ENCODE measurements at places on chromosomes 2 and 18. TPM values are rescaled to one million over a fixed set of nuclear protein-coding genes. Genes with fewer than 3 reads are reported as not detected.

Gene CREG2
- not detected for total RNA-seq

DNA sequence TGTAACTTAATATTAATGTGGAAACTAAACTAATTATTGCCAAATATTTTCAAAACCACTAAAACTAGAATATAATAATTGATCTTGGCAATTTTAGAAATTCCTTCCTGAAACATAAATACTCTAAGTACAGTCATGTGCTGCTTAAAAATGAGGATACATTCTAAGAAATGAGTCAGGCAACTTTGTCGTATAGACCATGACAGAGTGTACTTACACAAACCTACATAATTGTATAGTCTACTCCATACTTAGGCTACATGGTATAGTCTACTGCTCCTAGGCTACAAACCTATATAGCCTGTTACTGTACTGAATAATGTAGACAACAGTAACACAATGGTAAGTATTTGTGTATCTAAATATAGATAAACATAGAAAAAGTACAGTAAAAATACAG lies 27.6 kb downstream of the FEZ2 start:
- H3K27me3 ChIP-seq: no peaks in the 10 kb centered on the region
- H3K27ac ChIP-seq: no peak overlapping the region
- no peak overlapping the region for H3K4me3 ChIP-seq
- peaks cover 54% of the 10 kb centered on the region for H3K36me3 ChIP-seq
- no peak for DNase-seq
- H3K4me1 ChIP-seq: peaks cover 3% of the 10 kb centered on the region

Gene PRKAG3
- not detected for total RNA-seq

- no peaks in the 10 kb centered on the region for H3K27me3 ChIP-seq
- no peaks in the 10 kb centered on the region for H3K36me3 ChIP-seq
- DNase-seq: no peak
- H3K4me1 ChIP-seq: no peaks in the 10 kb centered on the region
- H3K27ac ChIP-seq: no peak overlapping the region
These were observed 43.9 kb upstream of the TRIB2 start for GRCh38 chr2:12672711-12673315.

Gene NYAP2
- total RNA-seq: not detected

Gene PCARE
- total RNA-seq: not detected

Gene TEX44
- total RNA-seq: not detected

DNA sequence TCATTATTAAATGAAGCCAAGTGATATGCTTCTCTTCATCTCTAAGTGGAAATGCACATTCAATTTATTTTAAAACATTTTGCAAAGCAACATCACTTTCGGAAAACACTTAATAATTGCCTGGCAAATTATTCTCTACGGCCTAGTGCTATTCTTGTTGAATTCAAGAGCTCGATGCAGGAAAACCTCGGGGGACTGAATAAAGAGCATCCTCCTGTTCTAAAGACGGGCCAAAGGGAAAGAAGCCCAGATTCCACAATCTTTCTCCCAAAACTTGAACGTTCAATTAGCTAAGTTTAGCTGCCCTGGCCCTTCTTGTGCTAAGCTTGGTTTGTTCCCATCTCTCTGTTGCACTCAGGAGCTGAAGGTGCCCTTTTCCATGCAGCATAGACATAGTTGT lies 23.2 kb upstream of the SEH1L start:
- H3K36me3 ChIP-seq: no peaks in the 10 kb centered on the region
- H3K4me3 ChIP-seq: no peak overlapping the region
- H3K4me1 ChIP-seq: no peaks in the 10 kb centered on the region

Gene CHRND
- 0.11 TPM for total RNA-seq

- H3K4me1 ChIP-seq: no peaks in the 10 kb centered on the region
- no peaks in the 10 kb centered on the region for H3K27me3 ChIP-seq
These were observed 16.8 kb downstream of the ARID5A start for GRCh38 chr2:96553176-96553956.

Gene THSD7B
- 2.3 TPM for total RNA-seq

DNA sequence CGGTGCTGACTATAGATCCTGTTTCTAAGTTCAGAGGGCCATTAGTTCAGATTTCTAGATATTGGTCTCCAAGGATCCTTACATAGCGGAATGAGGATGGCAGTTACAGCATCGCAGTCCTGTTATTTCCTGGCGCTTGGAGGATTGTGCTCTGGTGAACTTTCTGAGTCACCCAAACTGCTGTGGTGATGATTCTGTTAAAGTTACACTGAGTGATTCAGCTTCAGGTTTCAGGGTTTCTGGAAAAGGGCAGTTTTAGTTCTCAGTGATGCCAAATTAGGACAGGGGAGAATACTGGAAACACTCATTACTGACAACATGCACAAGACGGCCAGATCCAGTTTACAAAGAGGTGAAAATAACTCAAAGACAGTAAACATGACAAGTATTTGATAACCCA lies 52.1 kb upstream of the ANKRD62 start:
- no peaks in the 10 kb centered on the region for H3K36me3 ChIP-seq
- no peak overlapping the region for H3K4me3 ChIP-seq
- no peak overlapping the region for H3K27ac ChIP-seq
- H3K27me3 ChIP-seq: peaks cover 15% of the 10 kb centered on the region
- no peaks in the 10 kb centered on the region for H3K4me1 ChIP-seq

DNA sequence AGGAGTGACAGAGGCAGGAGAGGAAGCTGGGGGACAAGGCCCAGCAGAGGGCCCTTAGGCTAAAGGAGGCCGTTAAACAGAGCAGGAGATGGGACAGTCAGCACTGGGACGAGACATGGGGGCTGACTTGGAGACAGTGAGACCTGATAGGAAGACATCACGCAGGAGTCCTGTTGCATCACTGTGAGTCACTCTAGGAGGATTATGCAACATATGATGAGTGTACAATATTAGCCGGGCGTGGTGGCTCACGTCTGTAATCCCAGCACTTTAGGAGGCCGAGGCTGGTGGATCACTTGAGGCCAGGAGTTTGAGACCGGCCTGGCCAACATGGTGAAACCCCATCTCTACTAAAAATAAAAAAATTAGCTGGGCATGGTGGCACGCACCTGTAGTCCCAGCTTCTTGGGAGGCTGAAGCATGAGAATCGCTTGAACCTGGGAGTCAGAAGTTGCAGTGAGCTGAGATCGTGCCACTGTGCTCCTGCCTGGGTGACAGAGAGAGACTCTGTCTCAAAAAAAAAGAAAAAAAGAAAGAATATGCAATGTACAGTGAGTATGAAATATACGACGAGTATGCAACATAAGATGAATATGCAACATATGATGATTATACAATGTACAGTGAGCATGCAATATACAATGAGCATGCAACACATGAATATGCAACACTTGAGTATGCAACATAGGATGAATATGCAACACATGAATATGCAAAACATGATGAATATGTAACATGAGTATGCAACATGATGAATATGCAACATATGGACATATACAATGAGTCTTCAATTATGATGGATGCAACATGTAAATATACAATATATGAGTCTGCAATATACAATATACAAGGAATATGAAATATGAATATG lies 83.3 kb upstream of the ID2 start:
- no peak for DNase-seq
- no peaks in the 10 kb centered on the region for H3K4me1 ChIP-seq
- H3K4me3 ChIP-seq: no peak overlapping the region
- no peaks in the 10 kb centered on the region for H3K36me3 ChIP-seq
- no peaks in the 10 kb centered on the region for H3K27me3 ChIP-seq
- no peak overlapping the region for H3K27ac ChIP-seq

GRCh38 chr18:845152-845819 lies 33.2 kb upstream of the YES1 start:
- no peak for DNase-seq
- no peak overlapping the region for H3K27ac ChIP-seq
- H3K27me3 ChIP-seq: peaks cover 22% of the 10 kb centered on the region

Gene FOXD4L1
- not detected for total RNA-seq

GRCh38 chr2:162017233-162017632 lies 56.8 kb downstream of the DPP4 start:
- no peaks in the 10 kb centered on the region for H3K27me3 ChIP-seq
- H3K4me1 ChIP-seq: no peaks in the 10 kb centered on the region
- no peaks in the 10 kb centered on the region for H3K36me3 ChIP-seq
- no peak for DNase-seq
- H3K4me3 ChIP-seq: no peak overlapping the region

Gene CHN1
- total RNA-seq: 24.3 TPM

DNA sequence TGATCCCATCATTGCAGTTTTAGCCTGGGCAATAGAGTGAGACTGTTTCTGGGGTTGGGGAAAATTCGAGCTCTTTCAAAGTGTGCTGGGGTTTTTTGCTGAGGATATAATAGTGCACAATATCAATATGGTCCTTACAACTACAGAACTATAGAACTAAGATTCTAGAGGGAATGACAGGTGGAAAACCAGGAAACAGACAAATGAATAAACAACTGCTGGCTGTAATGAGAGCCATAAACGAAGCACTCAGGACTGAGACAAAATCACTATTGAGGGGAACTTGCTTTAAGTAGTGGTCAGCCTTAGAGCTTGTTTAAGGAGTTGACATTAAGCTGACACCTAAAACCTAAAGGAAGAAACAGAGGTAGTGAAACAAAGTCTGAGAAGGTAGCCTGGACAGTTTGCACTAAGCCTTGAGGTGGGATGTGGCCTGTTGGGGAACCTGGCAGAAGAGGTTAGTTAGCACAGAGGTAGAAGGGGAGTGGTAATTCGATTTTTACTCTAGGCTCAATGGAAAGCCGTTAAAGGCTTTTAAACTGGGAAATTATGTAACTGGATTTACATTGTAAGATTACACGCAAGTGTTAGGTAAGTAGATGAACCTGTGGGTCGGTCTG lies 33.8 kb downstream of the LCLAT1 start:
- no peak overlapping the region for H3K4me3 ChIP-seq
- DNase-seq: no peak
- no peaks in the 10 kb centered on the region for H3K4me1 ChIP-seq
- no peaks in the 10 kb centered on the region for H3K36me3 ChIP-seq
- no peak overlapping the region for H3K27ac ChIP-seq
- H3K27me3 ChIP-seq: no peaks in the 10 kb centered on the region

Gene NPHP1
- 10.6 TPM for total RNA-seq

Measured in endodermal cell (in vitro differentiated cells).